ENCODE measurements at places on chromosomes 2 and 18.

DNA sequence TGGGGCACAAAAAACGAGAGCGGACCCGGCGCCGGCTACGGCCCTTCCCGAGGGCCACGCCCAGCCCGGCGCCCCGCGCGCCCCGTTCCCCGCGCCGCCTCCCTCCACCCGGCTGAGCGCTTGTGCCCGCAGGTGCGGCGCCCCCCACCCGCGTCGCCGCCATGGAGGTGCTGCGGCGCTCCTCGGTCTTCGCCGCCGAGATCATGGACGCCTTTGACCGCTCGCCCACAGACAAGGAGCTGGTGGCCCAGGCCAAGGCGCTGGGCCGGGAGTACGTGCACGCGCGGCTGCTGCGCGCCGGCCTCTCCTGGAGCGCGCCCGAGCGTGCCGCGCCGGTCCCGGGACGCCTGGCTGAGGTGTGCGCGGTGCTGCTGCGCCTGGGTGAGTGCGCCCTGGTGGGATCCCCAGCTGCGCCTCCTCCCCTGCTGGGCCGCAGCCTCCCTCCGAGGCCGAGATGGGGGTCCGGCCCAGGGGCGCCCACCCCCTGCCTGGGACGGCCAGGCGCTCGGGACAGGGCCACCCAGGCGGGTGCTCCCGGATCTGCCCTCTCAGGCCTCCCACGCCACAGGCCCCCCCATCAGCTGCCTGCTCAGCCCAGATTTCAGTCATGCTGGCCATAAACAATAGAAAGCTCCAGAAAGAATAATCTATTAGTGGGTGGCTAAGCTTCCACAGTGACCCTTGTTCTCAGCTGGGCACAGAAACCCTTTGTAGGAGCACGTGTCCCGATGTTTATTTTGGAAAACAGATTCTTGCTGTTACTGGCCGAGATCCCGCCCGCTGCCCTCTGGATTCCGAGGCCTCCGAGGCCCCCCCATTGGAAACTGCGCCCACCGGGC lies 997 bp downstream of the BOK start:
- DNase-seq: no peak

- DNase-seq: no peak
Observed at GRCh38 chr2:184611361-184612085, 13.2 kb downstream of the ZNF804A start.

DNA sequence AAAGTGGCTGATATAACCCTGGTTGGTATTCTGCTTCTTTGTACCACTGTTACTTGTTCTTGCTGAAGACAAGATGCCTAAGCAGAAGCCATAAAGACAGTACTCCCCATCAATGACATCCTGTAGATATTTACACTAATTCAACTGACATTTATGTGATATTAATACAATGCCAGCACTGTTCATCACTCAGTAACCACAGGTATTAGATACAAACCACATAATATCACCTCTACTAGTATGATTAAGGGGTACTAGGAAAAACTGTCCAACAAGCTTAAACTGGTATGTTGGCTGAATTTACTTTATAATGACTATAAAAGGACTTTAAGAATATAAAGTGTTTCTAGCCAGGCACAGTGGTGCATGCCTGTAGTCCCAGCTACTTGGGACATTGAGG lies 65.8 kb downstream of the RTN4 start:
- DNase-seq: no peak

DNA sequence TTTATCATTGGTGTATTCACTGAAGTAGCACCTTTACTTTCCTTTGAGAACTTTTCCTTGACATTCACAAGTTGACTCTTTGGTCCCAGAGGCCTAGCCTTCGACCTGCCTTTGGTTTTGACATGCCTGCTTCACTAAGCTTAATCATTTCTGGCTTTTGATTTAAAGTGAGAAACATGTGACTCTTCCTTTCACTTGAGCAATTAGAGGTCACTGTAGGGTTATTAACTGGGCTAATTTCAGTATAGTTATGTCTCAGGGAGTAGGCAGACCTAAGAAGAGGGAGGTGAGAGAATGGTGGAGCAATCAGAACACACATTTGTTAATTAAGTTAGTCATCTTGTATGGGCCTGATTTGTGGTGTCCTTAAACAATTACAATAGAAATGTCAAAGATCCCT lies 1040.7 kb upstream of the SLC39A10 start:
- no peak for DNase-seq

- DNase-seq: no peak
Observed at GRCh38 chr18:12630136-12630535, 27.8 kb downstream of the SPIRE1 start.

DNA sequence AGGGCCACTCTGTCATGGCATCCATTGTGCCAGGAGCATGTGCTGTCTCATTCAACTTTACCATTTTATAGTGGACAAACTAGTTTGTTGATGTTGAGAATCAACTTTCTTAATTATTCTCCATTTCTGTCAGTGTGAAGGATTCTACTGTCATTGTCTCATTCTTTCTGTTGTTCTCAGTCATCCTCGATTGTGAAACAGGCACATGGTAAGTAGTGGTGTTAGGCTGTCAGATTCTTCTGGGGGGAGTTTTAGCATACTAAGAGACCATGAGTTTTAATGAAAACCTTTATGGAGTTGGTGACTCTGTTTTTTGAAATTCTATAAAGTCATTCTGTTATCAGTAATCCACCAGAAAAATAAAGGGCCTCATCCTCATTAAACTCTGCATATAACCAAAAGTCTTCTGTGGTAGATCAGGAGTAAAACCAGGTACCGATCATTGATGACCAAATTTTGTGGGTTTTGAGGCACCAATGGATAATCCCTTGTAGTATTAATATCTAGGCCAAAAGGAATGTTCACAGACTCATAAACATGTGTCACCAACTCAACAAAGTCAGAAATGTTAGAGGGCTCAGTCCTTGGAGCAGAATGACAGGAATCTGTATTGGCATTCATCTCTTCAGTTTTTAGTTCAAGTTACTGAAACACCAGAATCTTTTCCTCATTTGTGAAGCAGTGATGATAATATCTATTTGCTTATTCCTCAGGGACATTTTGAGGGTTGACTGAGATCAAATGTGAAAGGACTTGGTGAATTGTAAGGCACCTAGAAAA lies 73.2 kb downstream of the CERS6 start:
- no peak for DNase-seq

DNA sequence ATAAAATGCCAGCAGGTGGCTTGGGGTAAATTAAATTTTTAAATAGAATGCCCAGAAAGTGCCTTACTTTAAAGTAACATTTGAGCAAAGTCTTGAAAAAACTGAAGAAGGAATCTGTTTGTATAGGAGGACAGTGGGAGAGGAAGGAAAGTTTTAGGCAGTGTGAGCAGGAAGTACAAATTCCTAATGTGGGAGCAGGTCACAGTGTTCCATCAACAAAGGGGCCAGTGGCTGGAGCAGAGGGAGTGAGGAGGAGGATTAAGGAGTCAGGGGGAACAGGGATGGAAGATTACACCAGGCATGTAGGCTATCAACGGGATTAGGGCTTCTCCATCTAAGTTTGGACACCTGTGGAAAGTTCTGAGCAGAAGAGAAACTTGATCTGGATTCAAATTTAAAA lies 439.2 kb upstream of the REG3G start:
- no peak for DNase-seq
